ENCODE measurements at places on chromosomes 6 and 20.

DNA sequence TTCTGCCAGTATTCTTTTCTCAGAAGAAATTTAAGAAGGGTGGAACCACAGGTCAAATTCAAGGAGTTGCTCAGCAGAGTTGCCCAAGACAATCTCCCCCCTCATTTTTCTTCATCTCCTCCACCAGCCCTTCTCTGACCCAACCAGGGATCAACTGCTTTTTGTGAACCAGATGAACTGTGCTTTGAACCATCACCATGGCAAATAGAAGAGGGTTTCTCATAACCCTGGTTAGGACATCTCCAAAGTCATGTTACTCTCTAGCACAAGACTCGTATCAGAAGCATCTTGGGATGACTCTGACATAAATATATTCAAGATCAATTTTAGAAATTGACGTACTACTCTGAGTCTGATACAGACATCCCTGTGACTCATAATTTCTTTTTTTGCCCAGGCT lies 130.7 kb downstream of the ALDH8A1 start:
- DNase-seq: no peak

- no peak for DNase-seq
Measured at GRCh38 chr6:25202504-25202903, 76.7 kb upstream of the CARMIL1 start.

DNA sequence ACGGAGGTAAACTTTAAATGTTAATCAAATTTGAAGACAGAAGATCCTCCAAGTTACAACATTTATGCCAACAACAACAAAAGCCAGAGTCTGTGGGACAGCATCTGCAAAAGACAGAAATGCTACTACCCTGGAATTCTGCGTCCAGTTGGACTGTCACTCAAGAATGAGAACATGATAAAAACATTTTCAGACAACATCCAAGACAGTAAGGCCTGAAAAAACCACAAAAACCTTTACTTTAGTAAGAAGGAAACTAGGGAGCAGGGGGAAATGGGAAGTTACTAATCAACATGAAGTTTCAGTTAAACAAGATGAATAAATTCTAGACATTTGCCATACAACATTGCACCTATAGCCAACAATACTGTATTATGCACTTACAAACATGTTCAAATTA lies 77.6 kb downstream of the MLIP start:
- no peak for DNase-seq

DNA sequence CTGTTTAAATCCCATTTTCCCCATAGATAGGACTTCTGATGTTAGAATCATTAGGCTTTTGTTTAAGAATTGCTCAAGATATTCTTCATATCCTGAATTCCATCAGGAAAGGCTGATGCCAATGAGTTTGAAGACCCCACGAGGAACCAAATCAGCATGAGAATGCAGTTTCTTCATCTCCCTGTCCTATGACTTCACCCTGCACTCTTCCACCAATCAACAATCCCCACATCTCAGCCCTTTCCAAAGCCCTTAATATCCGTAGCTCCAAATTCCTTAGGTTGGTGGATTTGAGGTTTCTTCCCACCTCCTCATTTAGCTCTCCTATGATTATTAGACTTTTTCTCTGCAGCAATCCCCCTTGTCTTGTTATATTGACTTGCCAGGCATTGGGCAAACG lies 88.3 kb upstream of the PRND start:
- DNase-seq: no peak

GRCh38 chr6:35258858-35259193 lies 709 bp upstream of the ZNF76 start:
- DNase-seq: no peak

DNA sequence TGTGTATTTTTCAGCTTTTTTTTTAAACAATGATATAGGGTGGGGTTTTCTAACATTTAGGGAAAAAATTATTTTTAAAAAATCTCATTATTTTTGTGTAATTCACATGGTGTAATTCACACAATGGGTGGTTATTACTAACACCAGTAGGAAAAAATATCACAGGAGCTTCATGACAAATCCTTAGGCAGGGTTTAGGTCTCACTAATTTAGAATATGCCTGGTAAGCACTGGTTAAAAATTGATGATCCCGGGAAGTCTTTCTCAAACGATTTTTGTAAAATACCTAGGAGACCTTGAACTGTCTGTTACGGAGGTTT lies 29.5 kb upstream of the ZNF217 start:
- no peak for DNase-seq
